ENCODE measurements at places on chromosomes 13 and 19. TPM values are rescaled to one million over a fixed set of nuclear protein-coding genes. Genes with fewer than 3 reads are reported as not detected.

PSG7 gene
- total RNA-seq = not detected

GRCh38 chr19:48716562-48717291, 2.8 kb downstream of the MAMSTR start:
- H3K4me3 ChIP-seq = peak overlapping the region; percentile 12
- no peaks in the 10 kb centered on the region for H3K36me3 ChIP-seq
- H3K27me3 ChIP-seq = no peaks in the 10 kb centered on the region

FOXA3 gene
- not detected for total RNA-seq

GRCh38 chr19:49430678-49431329, 5.6 kb downstream of the GFY start:
- no peaks in the 10 kb centered on the region for H3K36me3 ChIP-seq
- no peak overlapping the region for H3K4me3 ChIP-seq
- H3K27me3 ChIP-seq = peaks cover 53% of the 10 kb centered on the region
- no peak for DNase-seq
- peaks cover 9% of the 10 kb centered on the region for H3K4me1 ChIP-seq

- no peaks in the 10 kb centered on the region for H3K36me3 ChIP-seq
- H3K27me3 ChIP-seq = no peaks in the 10 kb centered on the region
- no peak overlapping the region for H3K4me3 ChIP-seq
- H3K27ac ChIP-seq = no peak overlapping the region
- no peaks in the 10 kb centered on the region for H3K4me1 ChIP-seq
Measured at GRCh38 chr19:46118136-46118535, 6.4 kb downstream of the IGFL3 start.

DNA sequence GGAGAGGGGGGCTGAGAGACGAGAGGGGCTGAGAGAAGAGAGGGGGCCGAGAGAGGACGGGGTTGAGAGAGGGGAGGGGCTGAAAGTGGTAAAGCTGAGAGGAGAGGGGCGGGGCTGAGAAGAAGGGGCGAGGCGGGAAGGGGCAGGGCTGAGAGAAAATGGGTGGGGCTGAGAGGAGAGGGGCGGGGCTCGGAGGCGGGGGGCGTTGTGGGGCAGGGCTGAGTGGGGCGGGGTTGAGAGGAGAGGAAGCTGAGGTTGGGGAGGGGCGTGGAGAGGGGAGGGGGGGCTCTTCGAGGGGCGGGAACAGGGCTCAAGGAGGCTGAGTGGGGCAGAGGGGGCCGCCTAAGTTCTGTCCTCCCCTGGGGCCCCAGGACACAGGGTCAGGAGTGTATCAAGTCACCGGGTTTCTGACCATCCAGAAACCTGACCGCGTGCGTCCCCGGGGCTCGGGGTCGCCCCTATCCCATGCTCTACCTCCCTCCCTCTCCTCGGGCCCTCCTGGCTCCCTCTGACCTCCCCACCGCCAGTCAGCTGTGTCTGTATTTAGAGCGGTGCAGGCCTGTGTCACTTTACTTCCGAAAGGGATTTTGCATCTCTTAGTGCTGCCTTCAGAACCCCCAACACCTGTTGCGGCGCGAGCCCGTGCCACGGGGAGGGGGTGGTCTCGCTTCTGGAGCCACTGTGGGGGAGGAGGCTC, 38.6 kb upstream of the SEMA6B start:
- peaks cover 4% of the 10 kb centered on the region for H3K4me1 ChIP-seq
- peaks cover 21% of the 10 kb centered on the region for H3K27me3 ChIP-seq
- H3K4me3 ChIP-seq = no peak overlapping the region
- no peak overlapping the region for H3K27ac ChIP-seq
- DNase-seq = peak; percentile 7
- no peaks in the 10 kb centered on the region for H3K36me3 ChIP-seq

CGB8 gene
- not detected for total RNA-seq

DNA sequence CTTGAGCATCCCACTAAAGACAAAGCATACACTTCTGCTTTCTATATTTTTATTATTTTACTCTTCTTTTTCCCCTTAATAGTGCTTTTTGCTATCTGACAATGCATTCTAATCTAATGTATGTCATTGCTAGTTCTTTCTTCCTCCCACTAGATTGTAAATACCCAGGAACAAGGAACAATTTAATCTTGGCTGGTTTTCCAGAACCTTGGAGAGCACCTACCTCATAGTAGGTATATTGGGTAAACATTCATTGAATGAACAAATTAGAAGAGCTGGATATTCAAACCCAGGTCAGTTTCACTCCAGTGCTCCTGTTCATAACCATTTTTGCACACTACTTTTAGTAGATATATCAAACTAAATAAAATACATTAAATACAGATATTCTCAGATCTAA, 1617.6 kb upstream of the SLC10A2 start:
- no peaks in the 10 kb centered on the region for H3K27me3 ChIP-seq
- H3K4me3 ChIP-seq = no peak overlapping the region
- DNase-seq = no peak
- H3K4me1 ChIP-seq = no peaks in the 10 kb centered on the region
- no peak overlapping the region for H3K27ac ChIP-seq

DNA sequence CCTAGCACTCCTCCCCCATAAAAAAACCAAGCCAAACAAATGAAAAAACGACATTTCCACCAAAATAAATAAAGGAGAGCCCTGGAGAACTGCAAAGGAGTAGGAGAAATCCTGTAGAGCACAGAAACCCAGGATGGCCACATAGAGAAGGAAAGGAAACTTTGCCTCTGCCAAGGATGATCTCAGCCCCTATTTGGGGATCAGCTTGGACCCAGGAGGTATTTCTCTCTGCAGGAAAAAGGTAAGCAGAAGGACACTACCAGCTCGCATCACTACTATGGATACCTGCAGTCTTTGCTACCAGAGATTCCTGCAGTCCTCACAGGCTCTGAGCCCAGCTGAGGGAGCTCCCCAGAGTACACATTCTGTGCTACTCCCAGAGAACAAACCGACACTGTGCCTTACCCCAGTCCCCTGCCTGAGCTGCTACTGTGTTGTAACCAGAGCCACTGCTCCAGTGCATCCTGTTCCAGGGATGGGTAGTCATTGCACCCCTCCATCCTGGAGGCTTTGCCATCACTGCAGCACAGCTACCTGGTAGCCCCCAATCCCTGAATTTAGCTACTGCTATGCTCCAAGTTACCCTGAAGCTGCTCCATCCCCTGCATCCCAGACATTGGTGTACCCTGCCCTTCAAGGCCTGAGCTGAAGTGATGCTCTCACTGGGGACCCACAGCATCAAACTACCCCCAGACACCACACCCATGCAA, 41.7 kb downstream of the VWA8 start:
- DNase-seq = no peak
- H3K27me3 ChIP-seq = no peaks in the 10 kb centered on the region
- no peak overlapping the region for H3K27ac ChIP-seq
- H3K4me3 ChIP-seq = no peak overlapping the region

DNA sequence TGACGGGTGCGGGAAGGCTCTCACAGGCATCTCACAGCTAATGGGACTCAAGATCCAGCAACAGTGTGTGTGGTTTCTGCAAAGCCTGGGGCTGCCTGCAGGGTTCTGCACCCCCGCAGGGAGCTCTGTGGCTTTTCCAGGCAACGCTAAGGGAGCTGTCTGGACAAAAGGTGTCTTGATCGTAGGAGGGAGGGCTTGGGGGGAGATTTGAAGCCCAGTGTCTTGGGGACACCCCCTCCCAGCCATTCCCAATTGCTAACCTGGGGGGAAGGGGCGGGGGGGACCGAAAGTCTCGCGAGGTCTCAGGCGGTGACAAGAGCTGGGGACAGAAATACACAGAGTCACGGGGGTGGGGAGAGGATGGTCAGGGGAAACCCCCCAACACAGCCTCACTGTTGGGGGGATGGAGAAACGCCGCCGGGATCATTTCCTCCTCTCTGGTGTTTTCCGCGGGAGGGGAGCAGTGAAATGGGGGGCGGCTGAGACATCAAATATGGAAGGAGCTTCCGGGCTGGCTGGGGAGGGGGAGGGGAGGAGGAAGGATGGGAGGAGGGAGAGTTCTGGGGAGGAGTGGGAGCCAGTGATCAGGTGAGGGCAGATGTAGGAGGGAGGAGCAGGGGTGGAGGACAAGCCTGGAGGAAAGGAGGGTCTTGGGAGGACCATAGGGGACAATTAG, 13.3 kb downstream of the KCNC3 start:
- H3K36me3 ChIP-seq = no peaks in the 10 kb centered on the region
- H3K4me3 ChIP-seq = no peak overlapping the region
- H3K4me1 ChIP-seq = peaks cover 31% of the 10 kb centered on the region
- DNase-seq = peak; percentile 37

All from thyroid gland (tissue), 4 donors.